HFFc6 (cell line): ENCODE measurements at places on chromosomes 13 and 19.

DNA sequence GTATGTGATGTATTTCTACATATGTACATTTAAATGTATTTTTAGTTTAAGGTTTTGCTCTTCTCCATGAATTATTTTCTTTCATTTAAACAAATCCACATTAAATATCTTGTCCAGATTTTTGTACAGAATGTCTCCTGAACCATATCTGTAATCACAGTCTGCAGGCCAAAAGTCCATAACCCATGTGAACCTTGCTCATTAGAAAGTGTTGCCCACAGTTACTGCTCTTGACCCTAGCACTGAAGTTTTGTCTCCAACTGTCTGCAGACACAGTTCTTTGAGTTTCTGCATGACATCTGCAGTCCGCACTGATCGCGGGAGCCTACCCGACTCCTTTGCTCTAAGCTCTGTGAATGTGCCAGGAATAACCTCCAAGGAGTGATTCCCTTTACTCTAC, 626.2 kb upstream of the SLC10A2 start:
- DNase-seq = no peak

GRCh38 chr19:10404888-10405820, 1.8 kb upstream of the CDC37 start:
- DNase-seq = no peak

DNA sequence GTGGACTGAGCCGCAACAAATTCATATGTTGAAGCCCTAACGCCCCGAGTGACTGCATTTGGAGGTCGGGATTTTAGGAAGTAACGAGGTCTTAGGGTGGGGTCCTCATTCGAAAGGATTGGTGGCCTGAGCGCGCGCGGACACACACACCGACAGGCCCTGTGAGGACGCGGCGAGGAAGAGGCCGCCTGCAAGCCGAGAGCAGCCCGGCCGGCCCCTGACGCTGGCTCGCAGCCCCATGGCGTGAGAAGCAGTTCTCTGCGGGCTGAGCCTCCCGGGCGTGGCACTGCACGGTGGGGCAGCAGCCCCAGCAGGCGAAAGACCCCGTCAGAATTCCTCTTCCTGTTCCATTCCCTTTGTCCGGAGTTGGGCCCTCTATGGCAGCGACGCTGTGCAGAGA, 131.2 kb downstream of the CRYL1 start:
- DNase-seq = no peak

DNA sequence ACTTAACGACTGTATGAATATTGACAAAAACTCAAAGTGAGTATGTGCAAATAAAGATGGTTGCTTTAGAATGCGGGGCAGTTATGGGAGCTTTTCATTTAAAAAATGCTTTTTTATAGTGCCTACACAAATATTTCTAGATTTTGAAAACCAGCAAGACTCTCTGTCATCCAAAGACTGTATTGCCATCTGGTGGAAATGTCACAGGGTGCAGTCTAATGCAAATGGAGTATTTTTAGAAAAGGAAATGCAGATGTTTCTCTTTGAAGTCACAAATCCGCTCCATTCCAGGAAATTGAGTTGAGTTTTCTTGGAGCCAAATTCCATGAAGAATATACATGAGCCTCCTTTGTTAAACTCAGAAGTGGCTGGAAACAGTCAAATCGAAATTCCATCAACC, 2.3 kb upstream of the C1QTNF9B start:
- peak; percentile 67 for DNase-seq

DNA sequence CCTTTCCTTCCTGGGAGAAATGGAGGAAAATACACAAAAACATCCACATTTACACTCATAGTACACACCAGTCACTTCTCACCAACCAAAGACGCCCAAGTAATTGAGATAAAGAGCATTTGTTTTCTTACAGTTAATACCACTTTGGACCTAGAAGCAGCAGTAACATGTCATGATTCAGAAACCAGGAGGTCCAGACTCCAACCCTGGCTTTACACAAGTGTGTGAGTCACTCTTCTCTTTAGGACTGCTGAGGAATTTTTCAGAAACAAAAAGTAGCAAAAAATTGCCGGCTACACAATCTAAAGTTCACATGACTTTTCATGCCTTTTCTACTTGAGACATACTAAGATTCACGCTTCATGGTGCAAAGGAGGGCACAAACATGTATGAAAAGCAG, 42.1 kb downstream of the TUBGCP3 start:
- DNase-seq = peak; percentile 78

DNA sequence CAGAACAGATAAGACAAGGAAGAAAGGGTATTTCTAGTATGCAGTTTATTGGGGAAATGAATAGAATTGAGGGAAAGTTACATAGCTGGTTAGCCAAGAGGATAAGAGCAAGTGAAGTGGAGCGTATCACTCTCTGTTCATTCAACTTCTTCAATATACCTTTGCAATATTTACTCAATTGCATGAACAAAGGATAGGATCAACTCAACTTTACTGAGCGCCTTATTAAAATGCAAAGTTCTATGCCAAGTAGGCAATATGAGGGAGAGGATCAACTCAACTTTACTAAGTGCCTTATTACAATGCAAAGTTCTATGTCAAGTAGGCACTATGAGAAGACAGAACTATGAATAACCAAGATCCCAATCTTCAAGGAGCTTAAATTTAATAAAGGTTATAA, 43.9 kb downstream of the ZC3H13 start:
- DNase-seq = no peak

GRCh38 chr13:42551611-42552010, 22.3 kb upstream of the TNFSF11 start:
- no peak for DNase-seq

- no peak for DNase-seq
These were observed 537 bp downstream of the NAT14 start for GRCh38 chr19:55485439-55486011.
